Caco-2 (cell line): ENCODE measurements at places on chromosomes 16 and 17. TPM values are rescaled to one million over a fixed set of nuclear protein-coding genes. Genes with fewer than 3 reads are reported as not detected.
A peak's percentile ranks its signal among the peaks of the same experiment; 100 is the strongest.

NME3 gene
- 5.8 and 7.0 TPM in 2 replicates for total RNA-seq

CA5A gene
- total RNA-seq: 0.74 and 1.7 TPM in 2 replicates

GPRC5C gene
- total RNA-seq: 75.0 and 83.2 TPM in 2 replicates

DNA sequence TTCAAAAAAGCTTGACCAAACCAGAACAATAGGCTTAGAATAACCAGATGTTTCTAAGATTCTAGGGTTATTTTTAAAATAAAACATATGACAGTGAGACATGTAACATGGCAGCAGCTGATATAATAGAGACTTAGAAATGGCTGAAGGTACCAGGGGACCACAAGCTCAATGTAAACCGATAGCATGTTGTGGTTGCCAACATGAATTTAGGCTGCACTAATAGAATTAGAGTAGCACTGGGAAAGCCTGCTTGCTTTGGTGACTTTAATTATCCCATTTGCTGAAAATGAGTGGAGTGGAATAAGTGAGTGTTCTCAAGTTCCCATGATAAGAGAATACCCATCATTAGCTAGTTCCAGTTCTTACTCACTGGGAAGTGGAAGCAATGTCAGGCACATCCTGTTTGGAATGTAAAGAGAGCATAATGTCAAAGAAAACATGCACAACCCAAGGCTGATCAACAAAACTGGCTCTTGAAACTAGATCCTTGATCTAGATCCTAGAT, 621.2 kb upstream of the CDH5 start:
- no peaks in the 10 kb centered on the region for H3K36me3 ChIP-seq
- no peak for DNase-seq
- H3K27me3 ChIP-seq: no peaks in the 10 kb centered on the region

DNA sequence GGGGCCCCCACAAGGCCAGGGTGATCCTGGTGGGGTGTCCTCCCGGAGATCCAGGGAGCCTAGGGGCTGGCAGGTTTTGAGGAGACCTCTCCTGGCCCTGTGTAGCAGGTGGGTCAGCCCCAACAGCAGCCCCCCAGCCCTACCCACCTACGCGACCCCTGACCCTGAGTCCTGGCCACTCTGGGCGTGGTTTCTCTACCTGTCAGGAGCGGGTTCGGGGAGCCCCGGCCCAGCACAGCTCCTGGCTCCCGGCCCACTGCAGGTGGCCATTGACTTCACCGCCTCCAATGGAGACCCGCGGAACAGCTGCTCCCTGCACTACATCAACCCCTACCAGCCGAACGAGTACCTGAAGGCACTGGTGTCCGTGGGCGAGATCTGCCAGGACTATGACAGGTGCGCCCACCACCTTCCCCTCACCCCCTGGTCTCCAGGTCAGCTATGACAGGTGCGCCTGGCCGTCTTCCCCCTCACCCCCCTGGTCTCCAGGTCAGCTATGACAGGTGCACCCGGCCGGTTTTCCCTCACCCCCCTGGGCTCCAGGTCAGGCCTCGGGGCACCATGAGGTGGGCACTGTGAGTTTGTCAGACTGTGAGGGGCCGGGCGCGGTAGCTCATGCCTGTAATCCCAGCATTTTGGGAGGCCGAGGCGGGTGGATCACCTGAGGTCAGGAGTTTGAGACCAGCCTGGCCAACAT, 13.0 kb downstream of the CPNE7 start:
- H3K4me3 ChIP-seq: no peak overlapping the region
- peaks cover 3% of the 10 kb centered on the region for H3K36me3 ChIP-seq
- no peaks in the 10 kb centered on the region for H3K27me3 ChIP-seq

DNA sequence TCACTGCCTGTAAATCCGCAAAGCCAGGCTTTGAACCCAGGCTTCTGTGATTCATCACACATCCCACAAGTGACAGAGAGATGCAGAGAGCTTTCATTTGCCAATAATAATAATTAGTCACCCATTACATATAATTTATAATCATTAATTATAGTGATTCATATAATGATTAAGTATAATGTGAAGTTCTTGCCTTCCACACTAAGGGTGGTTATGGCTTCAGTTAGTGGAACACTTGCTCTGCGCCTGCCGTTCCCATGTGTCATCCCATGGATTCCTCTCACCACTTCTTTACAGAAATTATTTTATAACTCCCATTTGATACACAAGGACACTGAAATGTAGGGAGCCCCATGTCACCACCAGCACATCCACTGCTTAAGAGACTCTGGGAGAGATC, 39.8 kb upstream of the XYLT1 start:
- no peaks in the 10 kb centered on the region for H3K36me3 ChIP-seq
- no peaks in the 10 kb centered on the region for H3K27me3 ChIP-seq
- DNase-seq: no peak
- H3K4me3 ChIP-seq: no peak overlapping the region

DNA sequence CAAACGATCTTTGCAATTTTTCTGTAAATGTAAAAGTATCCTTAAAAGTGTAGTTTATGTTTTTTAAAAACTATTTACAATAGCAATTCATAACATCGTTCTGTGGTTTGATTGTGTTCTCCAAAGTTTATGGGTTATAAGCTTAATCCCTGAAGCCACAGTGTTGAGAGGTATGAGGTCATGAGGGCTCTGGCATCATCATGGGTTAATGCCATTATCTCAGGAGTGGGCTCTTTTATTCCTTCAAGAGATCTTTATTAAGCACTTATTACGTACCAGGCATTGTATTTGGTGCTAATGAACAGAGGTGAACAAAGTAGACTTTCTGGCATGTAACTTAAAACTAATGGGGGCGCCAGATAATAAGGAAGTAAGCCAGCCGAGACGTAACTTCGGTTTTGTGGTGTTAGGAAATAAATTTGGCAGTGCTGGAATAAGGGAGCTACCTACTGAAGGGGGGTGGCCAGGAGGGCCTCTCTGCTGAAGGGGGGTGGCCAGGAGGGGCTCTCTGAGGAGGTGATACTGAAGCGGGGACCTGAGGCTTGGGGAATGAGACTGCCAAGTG, 158.1 kb downstream of the VPS53 start:
- no peak overlapping the region for H3K4me3 ChIP-seq
- H3K4me1 ChIP-seq: no peaks in the 10 kb centered on the region
- H3K36me3 ChIP-seq: no peaks in the 10 kb centered on the region
- H3K27me3 ChIP-seq: no peaks in the 10 kb centered on the region

DNA sequence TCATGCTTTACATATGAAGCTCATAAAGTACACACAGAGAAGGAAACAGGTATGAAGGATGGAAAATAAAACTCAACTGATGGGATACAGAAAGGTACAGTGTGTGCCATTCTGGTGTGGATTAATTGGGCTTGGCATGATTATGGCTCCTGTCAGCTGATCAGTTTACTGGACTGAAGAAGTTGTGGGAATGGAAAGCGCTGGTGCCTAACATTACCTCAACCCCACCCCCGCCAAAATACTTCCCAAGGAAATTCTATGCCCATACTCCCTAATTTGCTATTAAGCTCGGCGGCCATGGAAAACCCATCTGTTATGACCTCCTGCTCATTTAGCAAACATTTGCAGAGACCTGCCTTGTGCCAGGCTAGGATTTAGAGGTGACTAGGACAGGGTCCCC, 16.6 kb upstream of the PMFBP1 start:
- DNase-seq: no peak
- H3K4me3 ChIP-seq: no peak overlapping the region
- H3K4me1 ChIP-seq: peaks cover 6% of the 10 kb centered on the region; the same call in 1 of the 2 replicates

- H3K36me3 ChIP-seq: no peaks in the 10 kb centered on the region
- H3K4me1 ChIP-seq: peaks cover 10% of the 10 kb centered on the region; the same call in 1 of the 2 replicates
- DNase-seq: no peak
- no peak overlapping the region for H3K4me3 ChIP-seq
- no peak overlapping the region for H3K27ac ChIP-seq
Measured at GRCh38 chr16:1374418-1375297, 22.9 kb downstream of the GNPTG start.

DNA sequence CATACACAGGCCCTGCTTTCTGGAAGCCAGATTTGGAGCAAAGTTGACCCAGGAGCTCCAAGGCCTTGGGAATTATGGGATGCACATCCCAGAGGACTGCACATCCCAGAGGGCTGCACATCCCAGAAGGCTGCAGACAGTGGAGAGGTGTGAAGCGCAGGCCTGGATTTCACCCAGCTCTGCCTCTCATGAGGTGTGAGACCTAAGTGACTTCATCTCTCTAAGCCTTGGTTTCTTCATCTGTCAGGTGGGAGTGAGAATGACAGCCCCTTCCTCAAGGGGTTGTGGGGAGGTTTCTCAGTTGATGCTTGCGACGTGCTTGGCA, 102.3 kb downstream of the GSG1L start:
- no peaks in the 10 kb centered on the region for H3K27me3 ChIP-seq
- H3K4me1 ChIP-seq: no peaks in the 10 kb centered on the region
- DNase-seq: no peak
- H3K36me3 ChIP-seq: no peaks in the 10 kb centered on the region
- H3K27ac ChIP-seq: no peak overlapping the region

DNA sequence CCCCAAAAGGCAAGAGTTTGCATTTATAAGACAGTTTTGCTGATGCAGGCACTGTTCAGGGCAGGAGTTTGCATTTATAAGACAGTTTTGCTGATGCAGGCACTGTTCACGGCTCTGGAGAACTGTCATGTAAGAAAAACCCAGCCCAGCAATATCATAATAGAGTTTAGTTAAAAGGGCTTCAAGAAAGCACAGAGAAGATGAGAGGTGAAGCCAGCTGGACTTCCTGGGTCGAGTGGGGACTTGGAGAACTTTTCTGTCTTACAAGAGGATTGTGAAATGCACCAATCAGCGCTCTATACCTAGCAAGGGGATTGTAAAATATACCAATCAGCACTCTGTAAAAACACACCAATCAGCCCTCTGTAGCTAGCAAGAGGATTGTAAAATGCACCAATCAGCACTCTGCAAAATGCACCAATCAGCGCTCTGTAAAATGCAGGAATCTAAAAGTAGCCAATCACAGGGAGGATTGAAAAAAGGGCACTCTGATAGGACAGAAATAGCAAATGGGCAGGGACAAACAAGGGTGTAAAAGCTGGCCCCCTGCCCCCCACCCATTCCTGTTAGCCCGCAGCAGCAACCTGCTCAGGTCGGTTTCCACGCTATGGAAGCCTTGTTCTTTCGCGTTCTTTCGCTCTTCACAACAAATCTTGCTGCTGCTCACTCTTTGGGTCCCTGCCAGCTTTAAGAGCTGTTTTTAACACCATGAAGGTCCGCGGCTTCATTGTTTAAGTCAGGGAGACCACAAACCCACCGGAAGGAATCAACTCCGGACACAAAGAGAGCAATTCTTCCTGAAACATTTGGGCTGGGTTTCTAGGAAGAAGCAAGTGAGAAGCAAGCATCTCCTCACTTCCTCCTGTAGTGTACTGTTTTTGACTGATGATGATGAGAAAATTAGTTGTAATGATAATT, 1.8 kb upstream of the CBX1 start:
- no peaks in the 10 kb centered on the region for H3K36me3 ChIP-seq
- H3K27me3 ChIP-seq: no peaks in the 10 kb centered on the region
- peak overlapping the region; percentile 79 for H3K27ac ChIP-seq
- H3K4me1 ChIP-seq: peaks cover 8% of the 10 kb centered on the region
- peak; percentile 60 for DNase-seq

DNA sequence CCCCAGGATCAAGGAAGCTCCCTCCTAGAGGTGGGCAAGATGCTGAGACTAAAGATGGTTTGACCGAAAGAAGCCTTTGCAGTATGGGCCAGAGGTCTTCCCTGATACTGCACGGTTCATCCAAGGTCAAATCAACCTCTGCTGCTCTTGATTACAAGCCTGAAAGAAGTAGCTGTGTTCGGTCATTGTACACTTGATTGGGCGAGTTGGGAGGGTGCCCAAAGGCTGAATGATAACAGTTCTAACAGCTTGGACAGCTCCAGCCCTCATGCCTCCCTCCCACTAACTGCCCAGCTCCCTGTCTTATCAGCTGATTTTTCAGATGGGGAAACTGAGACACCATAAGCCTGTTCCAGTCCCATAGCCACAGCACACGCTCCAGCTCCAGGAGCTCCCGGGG, 42.8 kb downstream of the ABCC12 start:
- no peak for DNase-seq
- no peak overlapping the region for H3K4me3 ChIP-seq
- no peaks in the 10 kb centered on the region for H3K36me3 ChIP-seq
- no peaks in the 10 kb centered on the region for H3K4me1 ChIP-seq
- H3K27ac ChIP-seq: no peak overlapping the region

- peak overlapping the region; percentile 20 for H3K4me3 ChIP-seq
- H3K4me1 ChIP-seq: no peaks in the 10 kb centered on the region
- H3K36me3 ChIP-seq: no peaks in the 10 kb centered on the region
- DNase-seq: peak; percentile 49
Measured at GRCh38 chr16:49755313-49755620, 100.6 kb downstream of the ZNF423 start.

DNA sequence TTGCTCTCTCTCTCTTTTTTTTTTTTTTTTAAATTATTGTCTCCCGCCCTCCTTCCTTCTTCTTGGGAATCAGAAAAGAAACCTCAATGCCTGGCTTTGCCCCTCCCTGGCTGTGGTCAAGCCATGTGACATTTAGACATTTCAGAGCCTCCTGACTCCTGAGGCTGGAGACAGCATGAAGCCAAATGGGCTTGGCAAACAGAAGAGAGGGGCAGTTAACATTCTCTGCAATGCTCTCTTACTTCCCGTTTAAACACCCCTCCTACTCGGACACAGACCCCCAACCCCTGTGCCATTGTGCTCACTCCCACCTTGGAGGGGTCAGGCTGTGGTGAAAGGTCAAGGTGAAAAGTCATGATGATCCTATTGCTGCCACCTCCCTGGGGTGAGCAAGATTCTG, 14.7 kb upstream of the MEOX1 start:
- no peaks in the 10 kb centered on the region for H3K27me3 ChIP-seq
- peak overlapping the region; percentile 69 for H3K27ac ChIP-seq
- no peaks in the 10 kb centered on the region for H3K36me3 ChIP-seq
- DNase-seq: no peak

DNA sequence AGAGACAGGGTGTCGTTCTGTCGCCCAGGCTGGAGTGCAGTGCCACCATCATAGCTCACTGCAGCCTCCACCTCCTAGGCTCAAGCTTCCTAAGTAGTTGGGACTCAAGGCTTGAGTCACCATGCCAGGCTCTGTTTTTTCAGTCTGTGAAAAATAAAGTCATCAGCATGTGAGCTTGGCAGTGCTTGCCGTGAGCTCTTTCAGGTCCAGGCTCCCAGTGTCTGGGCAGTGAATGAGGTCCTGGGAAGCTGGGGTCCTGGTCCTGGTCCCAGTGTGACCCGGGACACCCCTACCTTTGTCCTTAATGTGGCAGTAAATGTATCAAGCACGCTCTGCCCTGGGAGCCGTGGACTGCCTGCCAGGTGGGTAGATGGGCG, 22.9 kb upstream of the RPL13 start:
- no peaks in the 10 kb centered on the region for H3K27me3 ChIP-seq
- no peak overlapping the region for H3K4me3 ChIP-seq
- no peak for DNase-seq
- no peak overlapping the region for H3K27ac ChIP-seq

- H3K36me3 ChIP-seq: no peaks in the 10 kb centered on the region
- no peak for DNase-seq
- H3K27me3 ChIP-seq: no peaks in the 10 kb centered on the region; the same call in 1 of the 2 replicates
- H3K4me1 ChIP-seq: 0 out of 2 replicates have a peak, but pooled peaks cover 5% of the 10 kb centered on the region
- H3K27ac ChIP-seq: no peak overlapping the region
Measured at GRCh38 chr17:29051731-29052130, 8.8 kb downstream of the PIPOX start.
